ENCODE measurements at places on chromosomes 3 and 15.
A peak's percentile ranks its signal among the peaks of the same experiment; 100 is the strongest.

DNA sequence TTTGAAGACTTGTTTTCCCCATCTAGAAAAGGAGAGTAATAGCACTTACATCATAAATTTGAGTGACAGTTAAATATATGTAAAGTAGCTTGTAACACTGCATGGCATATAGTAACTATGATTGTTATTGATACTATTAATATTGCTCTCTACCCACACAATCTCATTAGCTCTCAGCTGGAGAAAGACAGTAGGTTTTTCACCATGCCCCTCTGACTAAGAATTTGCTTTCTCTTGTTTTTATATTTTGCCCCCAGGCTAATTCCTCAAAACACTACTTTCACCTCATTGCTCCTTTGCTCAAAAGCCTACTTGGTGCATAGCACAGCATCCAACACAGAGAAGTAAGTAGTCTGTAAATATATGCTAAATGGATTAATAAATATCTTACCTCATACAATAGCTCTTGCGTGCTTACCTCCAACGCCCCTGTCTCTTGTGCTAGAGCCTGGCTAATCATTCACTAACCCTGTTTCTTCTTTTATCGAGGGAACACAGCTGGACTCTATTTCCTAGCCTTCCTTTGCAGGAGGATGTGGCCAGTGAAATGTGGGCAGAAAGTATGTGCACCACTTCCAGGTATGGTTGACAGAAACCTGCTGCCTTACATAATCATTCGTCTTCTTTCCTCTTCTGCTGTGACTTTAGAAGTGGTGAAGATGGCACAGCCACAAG is 190.0 kb downstream of the PLCH1 start:
- DNase-seq = no peak

- DNase-seq = no peak
These were observed 8.5 kb downstream of the TMEM212 start for GRCh38 chr3:171851660-171852058.

- DNase-seq = no peak
These were observed 138.9 kb downstream of the TMCO5A start for GRCh38 chr15:38073178-38073946.

- peak; percentile 21 for DNase-seq
These were observed 40.6 kb downstream of the ADIPOQ start for GRCh38 chr3:186882881-186883685.

GRCh38 chr3:196772102-196772501 is 32.4 kb downstream of the PAK2 start:
- DNase-seq = no peak

- DNase-seq = no peak
These were observed 11.8 kb downstream of the MITF start for GRCh38 chr3:69751074-69751476.

- DNase-seq = no peak
These were observed 22.7 kb upstream of the KLHL6 start for GRCh38 chr3:183578179-183578578.

- no peak for DNase-seq
These were observed 66.9 kb downstream of the DCLK3 start for GRCh38 chr3:36697229-36698001.

GRCh38 chr3:55066551-55067047 is 138.7 kb upstream of the LRTM1 start:
- DNase-seq = no peak

DNA sequence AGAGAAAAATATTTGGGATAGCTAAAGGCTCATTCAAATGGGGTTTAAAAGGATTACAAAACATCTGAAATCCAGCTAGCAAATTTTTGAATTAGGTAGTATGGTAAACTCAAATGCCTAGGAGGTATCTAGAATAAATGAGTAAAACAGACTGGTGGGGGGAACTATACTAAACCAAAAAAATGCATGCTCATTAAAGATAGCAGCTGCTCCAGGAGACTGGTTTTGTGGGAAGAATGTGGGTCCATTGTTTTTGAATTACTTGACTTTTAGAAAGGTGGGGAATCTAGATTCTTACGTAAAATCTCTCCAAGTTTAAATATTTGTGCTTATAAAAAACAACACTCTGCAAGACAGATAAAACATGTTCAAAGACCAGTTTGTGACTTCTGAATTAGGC is 73.8 kb downstream of the LEKR1 start:
- no peak for DNase-seq

- DNase-seq = no peak
These were observed 304.7 kb upstream of the ROBO2 start for GRCh38 chr3:76735152-76735551.

- no peak for DNase-seq
These were observed 218.3 kb upstream of the SOX2 start for GRCh38 chr3:181493423-181493822.

GRCh38 chr15:79516155-79516554 is 84.0 kb downstream of the MINAR1 start:
- no peak for DNase-seq

GRCh38 chr3:195906865-195907683 is 1.3 kb downstream of the TNK2 start:
- peak; percentile 66 for DNase-seq

- no peak for DNase-seq
These were observed 35.6 kb upstream of the PYDC2 start for GRCh38 chr3:191425322-191425734.

DNA sequence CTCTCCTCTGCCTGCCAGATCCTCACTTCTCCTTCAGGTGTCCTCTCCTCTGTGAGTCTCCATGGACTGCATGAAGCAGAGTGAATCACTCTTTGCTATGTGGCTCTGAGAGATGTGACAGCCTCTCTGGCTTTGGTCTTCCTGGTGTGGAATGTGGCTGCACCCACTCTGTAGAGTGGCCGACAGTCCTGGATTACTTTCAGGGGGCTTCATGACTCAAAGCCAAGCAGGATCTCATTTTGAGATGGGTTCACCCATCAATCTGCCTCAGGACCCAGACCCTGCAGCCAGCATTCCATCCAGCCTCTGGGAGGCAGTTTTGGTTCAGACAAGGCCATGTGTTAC is 221.9 kb upstream of the LYSMD4 start:
- no peak for DNase-seq

DNA sequence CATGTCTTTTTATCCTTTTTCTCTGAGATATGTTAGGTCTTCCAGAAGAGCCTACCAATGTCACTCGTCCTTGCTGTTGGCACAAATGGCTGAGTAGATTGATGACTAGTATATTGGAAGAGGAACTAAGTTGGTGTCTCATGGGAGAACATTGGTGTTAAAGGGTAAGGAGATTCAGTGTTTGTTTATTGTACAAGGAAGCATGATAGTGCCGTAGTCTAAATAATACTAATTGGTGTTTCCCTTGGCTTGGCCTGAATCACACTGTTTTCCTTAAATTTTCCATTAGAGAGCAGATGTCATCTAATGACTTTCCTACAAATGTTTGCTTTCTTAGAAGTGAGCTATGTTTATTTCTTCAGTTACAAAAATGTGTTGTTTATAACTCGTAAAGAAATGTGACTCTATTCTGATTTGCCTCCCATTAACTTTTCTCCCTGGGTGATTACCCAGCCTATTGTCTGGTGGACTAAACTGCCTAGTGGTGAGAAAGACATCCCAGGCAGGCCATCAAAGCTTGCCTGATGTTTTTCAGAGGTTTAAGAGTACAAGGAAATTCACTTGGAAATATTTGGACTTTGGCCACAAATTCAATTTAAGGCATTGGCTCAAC is 28.7 kb downstream of the ADAMTSL3 start:
- no peak for DNase-seq

DNA sequence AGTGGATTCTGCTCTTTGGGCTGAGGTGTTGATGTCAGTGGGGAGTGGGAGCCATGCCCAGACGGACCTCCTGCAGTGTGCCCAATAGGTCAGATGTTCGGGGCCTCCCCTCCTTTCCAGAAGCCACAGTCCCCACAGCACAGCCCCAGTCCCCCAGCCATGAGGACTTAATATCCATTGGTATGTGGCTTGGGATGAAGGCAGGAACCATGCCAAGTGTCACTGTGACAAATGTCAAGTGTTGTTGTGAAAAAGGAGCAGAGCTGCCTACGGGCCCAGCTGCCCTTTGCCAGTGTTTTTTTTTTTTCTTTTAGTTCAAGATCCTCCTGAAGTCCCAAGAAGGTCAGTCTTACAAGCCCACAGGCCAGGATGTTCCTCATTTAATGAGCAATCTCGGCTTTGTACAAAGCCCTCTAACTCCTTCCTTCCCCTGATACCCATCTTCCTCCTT is 12.2 kb downstream of the SEMA3G start:
- no peak for DNase-seq

DNA sequence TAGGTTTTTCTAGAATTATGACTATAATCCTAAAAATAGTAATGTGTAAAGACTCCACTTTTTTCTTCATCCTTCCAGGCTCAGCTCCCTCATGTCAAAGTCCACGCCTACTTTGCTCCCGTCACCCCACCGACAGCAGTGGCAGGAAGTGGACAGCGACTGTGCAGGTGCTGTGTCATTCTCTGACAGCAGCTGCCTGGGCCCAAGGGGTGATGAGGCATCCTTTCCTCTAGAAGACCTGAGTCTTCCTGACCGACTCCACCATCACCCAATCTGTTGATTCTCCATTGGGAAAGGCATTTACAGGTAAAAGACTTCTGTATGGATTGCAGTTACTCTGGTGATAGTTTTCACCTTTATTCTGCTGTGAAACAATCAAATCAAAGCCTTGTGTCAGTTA is 54.8 kb downstream of the UBP1 start:
- no peak for DNase-seq
